ENCODE measurements at places on chromosomes 5 and 9.

GRCh38 chr5:124343451-124343867 is 403.0 kb downstream of the ZNF608 start:
- DNase-seq, result no peak

- no peak for DNase-seq
Observed at GRCh38 chr5:137091472-137091871, 407.7 kb downstream of the SPOCK1 start.

- DNase-seq, result no peak
Observed at GRCh38 chr5:66144834-66145390, 812 bp downstream of the SREK1 start.

DNA sequence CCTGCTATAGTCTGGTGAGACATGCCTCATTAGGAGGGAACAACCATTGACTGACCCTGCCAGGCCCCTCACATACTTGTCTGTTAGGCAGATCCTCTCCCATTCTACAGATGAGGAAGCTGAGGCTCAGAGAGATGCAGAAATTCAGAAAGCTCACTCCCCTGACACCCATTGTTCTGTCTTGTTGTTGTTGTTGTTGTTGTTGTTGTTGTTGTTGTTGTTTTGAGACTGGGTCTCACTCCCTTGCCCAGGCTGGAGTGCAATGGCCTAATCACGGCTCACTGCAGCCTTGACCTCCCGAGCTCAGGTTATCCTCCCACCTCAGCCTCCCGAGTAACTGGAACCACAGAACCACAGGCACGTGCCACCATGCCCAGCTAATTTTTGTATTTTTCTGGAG is 13.1 kb upstream of the CFAP157 start:
- DNase-seq, result no peak

- no peak for DNase-seq
Observed at GRCh38 chr5:55608595-55609349, 74.0 kb upstream of the PLPP1 start.

DNA sequence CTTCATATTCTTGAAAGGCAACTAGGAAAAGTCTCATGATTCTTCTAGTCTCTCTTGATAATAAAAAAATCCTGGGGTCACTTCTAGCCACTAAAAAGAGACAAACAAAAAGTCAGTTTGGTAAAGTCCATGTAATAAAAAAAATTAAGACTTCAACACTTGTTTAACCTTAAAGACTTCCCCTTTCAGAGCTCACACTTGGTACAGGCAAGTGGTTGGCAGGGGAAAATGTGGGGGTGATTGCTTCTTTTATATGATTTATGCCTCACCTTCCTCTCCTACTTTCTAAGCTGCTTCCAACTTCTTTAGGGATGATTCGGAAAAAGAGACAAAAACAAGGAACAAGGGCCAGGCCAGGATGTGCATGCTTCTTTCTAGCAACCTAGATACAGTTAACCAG is 5.1 kb upstream of the ERCC6L2 start:
- DNase-seq, result no peak

DNA sequence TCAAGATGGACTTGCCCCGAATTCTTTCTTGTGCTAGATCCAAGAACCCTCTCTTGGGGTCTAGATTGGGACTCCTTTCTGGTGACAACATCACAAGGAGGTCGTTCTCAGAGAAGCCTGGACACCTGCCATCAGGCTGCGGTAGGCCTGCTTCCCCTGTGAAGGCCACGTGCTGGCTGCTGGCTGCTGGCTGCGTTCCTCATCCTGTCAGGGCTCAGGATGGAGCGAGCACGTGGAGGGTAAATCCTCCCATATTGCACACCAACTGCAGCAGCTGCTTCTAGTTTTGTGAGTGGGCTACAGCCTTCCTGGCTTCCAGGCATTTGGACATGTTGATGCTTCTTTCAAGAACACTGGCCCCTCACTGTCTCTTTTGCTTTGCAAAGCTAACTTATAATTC is 95.6 kb downstream of the HSPA4 start:
- DNase-seq, result no peak
